ENCODE measurements at places on chromosomes 7 and 10.

GRCh38 chr10:11869743-11870460 is 46.7 kb downstream of the PROSER2 start:
- DNase-seq: no peak

DNA sequence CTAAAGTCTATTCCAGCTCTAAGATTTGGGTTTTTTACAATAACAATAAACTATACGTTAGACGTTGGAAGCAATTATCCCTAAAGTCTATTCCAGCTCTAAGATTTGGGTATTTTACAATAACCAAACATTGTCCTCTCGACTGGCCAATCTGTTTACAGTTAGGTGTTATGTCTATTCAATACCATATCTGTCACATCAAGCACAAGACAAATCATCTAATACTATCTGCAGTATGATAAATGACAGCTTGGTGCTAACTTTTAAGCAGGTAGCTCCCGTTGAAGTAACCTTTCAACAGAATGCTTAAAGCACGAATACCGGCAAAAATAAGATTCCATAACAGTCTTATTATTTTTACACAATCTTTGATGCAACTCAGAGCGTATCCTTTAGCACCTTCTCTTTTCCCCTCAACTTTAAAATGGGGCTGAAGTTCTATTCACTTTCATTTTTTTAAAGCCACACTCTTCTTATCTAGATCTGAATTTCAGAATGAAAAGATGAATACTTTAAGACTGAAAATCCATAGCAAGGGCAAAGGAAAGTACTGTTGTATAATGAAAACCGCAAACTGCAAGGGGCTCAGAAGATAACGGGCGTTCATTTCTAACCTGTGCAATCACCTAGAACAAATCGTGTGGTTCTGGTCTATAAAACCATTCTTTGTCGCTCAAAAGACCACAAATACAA is 925 bp downstream of the H2AZ2 start:
- no peak for DNase-seq

DNA sequence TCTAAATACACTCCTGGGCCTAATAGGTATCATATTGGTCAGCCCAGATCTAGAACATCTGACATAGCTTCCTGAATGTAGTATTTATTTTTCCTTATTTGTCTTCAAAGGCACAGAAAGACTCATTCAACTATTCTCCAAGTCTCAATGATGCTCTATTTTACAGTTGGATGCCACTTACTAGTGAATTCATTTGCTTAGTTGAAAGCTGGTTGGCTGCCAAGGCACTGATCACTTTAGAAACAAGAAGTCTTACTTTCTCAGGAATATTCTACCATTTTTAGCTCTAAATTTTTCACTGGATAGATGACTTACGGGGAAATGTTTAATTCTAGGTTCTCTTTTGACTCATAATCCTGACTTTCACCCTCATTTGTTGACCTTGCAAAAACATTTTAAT is 863.4 kb downstream of the SORCS1 start:
- DNase-seq: no peak

GRCh38 chr10:74586088-74586585 is 240.3 kb upstream of the KAT6B start:
- DNase-seq: peak; percentile 81

DNA sequence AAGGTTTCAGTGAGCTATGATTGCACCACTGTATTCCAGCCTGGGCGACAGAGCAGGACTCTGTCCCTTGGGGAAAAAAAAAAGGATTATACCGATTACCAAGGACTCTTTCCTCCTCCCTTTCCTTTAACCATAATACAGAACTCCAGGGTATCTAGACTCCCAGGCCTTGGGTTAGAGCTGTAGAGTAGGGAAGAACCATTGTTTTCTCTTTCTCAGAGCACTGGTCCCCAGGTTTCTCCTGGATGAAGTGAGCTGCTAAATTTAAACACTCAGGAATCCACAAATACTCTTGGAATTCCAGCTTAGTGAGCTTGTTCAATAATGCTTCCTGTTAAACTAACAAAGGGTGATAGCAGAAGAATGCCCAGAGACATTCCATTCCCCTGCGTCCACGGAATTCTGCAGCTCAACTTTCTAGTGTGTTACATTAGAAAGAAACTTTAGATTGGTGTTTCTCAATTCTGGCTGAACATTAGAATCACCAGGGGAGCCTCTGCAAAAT is 14.6 kb upstream of the RPEL1 start:
- no peak for DNase-seq

GRCh38 chr10:60732198-60732806 is 46.0 kb upstream of the CDK1 start:
- peak; percentile 70 for DNase-seq

DNA sequence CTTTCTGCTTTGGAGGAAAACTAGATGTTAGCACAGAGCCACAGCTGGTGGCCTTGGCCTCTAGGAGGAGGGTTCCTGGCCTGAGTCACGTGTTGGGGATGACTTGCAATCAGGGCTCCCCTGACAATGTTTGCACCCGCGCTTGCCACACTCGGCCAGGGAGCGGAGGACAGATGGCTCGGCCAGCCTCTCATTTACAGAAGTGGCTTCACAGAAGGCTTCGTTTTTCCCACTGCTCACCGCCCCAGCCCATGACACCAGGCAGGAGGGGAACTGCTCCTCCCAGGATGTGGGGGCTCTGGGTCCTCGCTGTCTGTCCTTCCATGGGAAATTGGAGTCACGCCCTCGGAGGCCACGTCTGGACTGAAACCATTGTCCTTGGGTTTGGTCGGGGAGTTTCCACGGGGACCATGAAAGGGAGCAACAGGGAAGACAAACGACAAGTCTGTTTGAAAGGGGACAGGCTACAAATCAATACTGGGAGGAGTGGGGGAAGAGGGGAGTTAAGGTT is 49.6 kb upstream of the UBE3C start:
- no peak for DNase-seq

DNA sequence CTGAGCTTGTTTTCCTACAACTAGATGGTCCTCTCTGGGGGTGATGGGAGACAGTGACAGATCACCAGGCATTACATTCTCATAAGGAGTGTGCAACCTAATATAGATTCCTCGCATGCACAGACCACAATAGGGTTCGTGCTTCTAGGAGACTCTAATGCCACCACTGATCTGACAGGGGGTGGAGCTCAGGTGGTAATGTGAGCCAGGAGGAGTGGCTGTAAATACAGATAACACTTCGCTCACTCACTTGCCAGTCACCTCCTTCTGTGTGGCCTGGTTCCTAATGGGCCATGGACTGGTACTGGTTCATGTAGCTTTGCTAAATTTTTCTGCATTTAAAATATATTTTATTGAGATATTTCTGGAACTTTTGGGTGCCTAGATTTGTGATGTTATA is 202.3 kb upstream of the ZNF32 start:
- DNase-seq: no peak

GRCh38 chr7:111558991-111559390 is 3.3 kb downstream of the IMMP2L start:
- DNase-seq: no peak

- no peak for DNase-seq
Measured at GRCh38 chr10:111972109-111972508, 211.5 kb downstream of the GPAM start.

DNA sequence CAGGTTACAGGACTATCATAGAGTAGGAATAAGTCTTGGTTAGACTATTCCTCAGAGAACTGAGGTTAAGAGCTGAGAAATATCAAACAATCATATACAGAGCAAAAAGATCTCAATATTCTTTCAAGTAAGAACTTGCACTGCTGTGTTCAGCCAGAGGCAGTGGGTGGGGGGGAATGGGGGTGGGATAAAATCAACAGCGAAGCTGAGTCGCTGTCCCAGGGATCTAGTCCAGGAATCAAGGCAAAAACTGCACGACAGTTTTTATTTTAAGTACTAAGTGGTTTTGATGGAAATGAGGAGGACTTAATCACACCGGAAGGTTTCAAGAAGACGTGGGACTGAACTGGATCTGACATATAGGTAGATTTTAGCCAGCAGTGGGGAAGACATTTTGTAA is 159.1 kb downstream of the SRPK2 start:
- DNase-seq: no peak

DNA sequence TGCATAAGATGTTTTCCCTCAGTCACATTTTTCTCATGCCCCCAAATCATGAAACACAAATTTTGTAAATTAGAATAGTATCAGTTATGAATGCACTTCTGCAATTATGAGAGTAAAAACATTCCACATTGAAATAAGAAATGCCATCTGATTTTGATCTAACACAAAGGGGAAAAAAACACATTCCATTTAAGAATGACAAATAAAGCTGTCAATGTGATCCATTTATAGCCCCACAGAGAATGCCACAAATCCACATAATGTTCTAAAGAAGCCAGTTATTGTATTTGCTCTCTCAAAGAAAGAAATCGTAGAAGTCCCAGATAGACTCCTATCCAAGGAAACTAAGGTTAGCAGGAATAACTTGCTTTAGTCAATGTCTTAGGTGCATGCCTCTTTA is 48.7 kb upstream of the RHOBTB1 start:
- DNase-seq: no peak

- no peak for DNase-seq
Measured at GRCh38 chr7:156014201-156014600, 201.9 kb upstream of the SHH start.
